Heart left ventricle (tissue), 16 donors: ENCODE measurements at places on chromosomes 5 and 9.

- no peak for DNase-seq
These were observed 20.2 kb upstream of the AGXT2 start for GRCh38 chr5:35067985-35068384.

DNA sequence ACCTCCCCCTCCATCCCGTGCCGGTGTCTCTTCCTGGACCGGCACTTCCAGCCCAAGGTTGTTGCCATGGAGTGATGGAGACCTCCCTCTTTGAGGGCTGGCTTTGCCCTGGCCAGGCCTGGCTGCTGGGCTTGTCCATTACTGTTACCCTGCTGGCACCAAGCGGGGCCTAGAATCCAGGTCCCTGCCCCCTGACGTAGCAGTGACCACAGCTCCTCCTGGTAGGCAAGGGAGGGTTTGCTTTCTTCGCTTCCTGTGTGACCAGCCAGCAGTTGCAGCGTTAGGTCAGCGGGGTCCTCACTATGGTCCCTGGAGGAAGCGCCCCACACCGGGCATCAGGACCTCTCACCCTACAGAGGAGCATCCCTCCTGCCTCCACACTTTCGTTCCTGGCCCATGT, 146.7 kb upstream of the COL5A1 start:
- DNase-seq: no peak

DNA sequence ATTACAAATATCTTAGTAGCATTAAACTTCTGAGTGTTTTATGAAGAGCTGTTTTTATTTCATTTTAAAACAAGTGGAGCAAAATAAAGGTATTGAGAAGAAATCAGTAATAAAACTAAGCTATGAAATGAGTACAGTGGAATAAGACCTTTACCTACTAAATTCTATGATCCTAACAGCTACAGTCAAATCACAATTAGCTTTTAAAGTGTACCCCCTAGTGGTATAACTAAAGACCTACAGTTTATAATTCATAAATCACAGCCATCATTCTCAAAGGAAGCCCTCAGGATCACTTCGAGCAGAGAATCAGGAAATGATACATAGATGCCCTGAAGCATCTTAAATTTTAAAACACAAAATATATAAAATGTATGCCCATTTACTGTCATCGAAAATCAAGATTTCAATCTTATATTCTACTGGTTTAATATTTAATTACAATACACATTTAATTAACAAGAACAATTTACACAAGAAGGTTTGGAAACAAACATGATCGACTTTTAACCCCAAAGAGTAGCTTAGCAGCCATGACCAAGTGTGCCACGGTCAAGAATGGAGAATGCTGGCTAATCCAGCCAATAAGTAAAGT, 12.3 kb downstream of the CCNH start:
- no peak for DNase-seq

- DNase-seq: no peak
These were observed 384.4 kb downstream of the TMEM167A start for GRCh38 chr5:82692826-82693225.

- no peak for DNase-seq
These were observed 81.5 kb upstream of the PTCH1 start for GRCh38 chr9:95598236-95598635.

- peak; percentile 40 for DNase-seq
These were observed 52.7 kb downstream of the RNF145 start for GRCh38 chr5:159156426-159157238.

DNA sequence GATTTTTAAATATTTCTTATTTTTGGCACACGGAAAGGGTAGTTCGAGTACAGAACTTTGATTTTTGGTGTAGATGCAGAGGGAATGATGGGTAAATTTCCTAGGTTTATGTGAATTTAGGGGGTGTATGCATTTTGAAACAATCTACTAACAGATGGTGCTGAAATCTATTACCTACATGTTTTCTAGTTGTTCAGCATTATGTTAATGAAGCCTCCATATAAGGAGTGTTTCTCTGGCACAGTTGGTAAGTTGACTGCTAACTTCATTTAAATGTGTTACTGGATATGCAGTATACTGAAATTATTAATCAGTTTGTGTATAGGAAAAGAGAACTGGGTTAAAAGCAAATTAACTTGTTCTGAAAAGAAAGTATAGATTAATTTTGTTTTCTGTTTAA, 17.5 kb downstream of the SUB1 start:
- DNase-seq: no peak

DNA sequence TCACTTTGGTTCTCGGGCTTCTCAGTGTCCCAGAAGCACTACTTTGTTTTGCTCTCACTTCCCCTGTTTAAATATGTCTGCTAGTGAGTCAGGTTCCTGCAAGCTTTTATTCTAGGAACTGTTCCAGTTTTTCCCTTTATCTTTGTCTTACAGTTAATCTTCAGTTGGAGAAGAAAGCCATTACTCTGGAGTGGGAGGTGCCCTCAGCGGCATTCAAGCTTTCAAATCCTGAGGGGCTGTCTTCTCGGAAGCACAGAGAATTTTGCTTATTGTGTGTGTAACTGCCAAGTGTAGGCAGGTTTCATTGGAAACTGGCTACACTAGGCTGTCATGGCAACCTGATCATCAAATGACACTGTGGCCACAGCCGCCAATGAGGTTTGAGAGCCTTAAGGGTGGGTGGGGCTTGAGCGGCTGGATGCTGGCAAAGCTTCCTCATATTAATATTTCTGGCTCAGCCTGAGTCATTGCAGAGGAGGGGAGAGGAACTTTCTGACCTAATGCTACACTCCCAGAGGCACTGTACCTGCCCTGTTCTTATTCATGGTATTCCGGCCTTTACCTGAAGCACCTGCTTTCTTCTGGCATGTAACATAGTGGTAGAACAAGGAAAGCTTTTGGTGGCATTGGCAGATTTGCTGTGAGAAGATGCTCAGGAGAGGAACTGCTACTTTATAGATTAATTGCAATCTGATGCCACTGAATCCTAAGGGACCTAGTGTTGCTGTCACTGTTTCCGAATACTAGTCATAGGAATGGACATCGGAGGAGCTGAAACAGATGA, 26.3 kb downstream of the SLC25A25 start:
- peak; percentile 95 for DNase-seq

DNA sequence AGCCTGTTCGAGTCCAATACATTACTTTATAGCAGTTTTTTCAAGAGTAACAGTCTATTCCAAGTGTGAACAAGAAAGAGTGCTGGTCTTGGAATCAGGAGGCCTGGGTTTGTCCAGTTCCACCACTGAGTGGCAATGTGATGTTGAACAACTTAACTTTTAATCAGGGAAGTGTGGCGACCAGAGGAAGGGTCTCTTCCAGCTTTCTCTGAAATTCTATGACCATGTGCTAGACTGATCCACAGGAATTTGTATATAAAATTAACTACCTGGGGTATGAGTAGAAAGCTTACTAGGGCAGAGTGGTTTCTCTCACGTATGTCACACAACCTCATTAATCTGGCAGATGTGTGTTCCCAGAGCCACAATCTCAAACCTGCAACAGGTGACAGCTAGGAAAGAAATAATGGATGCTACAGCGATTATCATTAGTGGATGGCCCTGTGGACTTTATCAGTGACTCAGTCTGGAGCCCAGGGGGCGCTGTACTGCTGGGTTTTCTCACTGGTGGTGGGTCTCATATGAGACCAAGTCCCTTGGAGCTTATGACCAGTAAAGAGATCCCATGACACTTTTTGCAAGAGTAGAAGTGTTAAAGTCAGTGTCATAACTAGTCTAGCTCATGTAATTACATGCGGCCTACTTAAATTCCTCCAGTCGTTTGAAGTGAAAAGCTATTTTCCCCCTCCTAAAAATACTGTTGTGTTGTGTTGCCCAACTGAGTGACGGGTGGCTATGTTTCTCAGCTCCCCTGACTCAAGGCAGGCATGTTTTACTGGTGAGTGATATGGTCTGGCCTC, 116.5 kb downstream of the GDNF start:
- no peak for DNase-seq

DNA sequence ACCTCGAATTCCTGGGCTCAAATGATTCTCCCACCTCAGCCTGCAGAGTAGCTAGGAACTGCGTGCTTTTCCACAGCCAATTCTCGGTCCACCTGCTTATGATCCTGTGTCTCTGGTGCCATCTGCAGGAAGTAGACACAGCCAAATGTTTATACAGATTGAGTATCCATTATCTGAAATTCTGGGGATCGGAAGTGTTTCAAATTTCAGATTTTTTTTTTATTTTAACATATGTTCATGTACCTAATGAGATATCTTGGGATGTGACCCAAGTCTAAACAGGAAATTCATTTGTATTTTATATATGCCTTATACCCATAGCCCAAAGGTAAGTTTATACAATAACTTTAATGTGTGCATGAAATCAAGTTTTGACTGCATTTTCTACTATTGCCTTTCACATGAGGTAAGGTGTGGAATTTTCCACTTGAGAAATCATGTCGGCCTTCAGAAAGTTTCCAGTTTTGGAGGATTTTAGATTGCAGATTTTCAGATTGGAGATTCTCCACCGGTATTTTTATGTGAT, 89.5 kb downstream of the ESM1 start:
- no peak for DNase-seq

- no peak for DNase-seq
These were observed 12.0 kb downstream of the RAD1 start for GRCh38 chr5:34903260-34903659.

DNA sequence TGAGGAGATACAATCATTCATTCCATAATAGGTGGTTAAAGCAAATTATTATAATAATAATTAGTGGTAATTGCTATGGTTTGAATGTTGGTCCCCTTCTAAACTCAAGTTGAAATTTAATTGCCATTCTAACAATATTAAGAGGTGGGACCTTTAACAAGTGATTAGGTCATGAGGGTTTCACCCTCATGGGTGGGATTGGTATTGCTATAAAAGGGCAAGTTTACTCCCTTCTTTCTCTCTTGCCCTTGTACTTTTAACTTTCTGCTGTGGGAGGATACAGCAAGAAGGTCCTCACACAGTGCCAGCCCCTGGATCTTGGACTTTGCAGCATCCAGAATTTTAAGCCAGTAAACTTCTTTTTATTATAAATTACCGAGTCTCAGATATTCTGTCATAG, 101.9 kb upstream of the PARP8 start:
- no peak for DNase-seq

- no peak for DNase-seq
These were observed 188.0 kb downstream of the CARTPT start for GRCh38 chr5:71907001-71907588.

- peak; percentile 46 for DNase-seq
These were observed 20.5 kb upstream of the NDST1 start for GRCh38 chr5:150487199-150488061.

DNA sequence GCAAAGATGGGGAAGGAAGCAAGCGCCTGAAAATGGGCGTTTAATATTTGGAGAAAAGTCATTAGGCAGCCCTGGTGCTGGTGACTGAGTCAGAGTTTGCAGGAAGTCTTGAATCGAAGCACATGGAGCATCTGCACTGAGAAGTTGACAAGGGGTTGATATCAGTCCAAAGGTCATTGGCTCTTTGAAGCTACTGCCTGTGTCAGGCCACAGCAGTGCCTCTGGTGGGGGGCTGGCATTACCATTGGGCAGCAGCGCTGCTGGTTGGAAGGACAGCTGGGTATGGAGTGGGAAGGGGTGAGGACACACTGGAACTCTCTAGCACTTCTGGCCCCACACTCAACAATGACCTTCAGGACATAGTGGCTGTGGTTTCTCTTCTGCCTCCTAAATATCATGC, 150.4 kb upstream of the ERCC6L2 start:
- no peak for DNase-seq
